ENCODE measurements at places on chromosomes 3 and 15.

DNA sequence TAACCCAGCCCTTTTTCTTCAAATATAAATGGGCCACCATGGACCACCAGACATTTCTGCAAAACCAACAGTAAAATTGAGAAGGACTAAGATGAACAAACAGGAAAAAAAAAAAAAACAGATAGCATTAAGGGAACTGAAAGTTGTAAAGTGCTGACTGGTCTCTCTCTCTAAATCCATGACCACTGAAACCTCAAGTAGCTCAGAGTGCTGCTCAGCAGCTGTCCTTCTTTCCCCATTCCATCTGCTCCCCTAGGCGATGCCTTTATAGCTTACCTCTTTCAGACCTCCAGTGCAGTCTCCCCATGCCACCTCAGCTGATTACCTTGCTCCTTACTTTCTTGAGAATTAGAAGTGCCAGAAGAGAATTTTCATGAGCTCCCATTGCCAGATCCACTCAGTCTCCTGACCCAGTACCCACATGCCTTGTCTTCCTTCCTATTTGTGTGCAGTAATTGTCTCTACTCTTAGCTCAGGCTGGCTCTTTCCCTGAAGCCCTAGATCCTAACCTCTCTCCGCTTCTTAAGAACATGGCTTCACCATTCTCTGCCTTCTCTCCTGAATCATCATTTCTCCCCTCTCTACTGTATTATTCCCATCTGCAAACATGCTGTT, 23.9 kb upstream of the XIRP1 start:
- no peak for DNase-seq

DNA sequence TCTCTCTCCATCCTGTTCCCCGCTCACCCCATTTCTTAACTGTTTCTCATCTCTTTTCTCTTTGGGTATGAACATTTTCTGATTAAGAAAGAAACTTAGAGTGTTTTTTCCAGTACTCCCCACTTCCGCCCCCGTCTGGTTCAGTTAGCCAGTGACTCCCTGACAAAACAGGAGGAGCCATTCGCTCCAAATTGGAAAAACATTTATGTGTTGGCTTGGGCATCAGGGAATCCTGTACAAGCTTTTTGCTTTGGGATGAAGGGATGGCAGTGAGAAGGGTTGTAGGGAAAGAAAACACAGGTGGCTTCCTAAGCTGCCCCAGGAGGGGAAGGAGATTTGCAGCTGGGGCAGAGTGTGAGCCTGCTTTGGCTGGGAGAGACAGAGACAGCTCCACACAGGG, 47.0 kb downstream of the BOC start:
- no peak for DNase-seq

DNA sequence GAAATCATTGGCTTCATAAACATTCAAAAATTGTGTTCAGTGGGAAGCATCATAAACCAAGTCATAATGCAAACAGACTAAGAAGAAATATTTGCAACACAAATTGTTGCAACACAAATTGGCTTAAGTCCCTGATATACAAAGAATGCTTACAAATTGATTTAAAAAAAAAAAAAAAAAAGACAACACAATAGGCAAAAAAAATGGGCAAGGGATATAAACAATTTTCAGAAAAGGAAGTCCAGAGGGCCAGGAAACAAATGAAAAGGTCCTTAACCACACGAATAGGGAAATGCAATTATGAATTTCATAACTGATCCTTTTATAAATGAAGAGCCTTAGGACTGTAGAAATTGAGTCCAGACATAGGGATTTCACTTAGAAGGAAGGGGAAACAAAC, 98.9 kb downstream of the LRRK1 start:
- peak; percentile 81 for DNase-seq

GRCh38 chr15:29034151-29034550, 148.4 kb downstream of the APBA2 start:
- no peak for DNase-seq

DNA sequence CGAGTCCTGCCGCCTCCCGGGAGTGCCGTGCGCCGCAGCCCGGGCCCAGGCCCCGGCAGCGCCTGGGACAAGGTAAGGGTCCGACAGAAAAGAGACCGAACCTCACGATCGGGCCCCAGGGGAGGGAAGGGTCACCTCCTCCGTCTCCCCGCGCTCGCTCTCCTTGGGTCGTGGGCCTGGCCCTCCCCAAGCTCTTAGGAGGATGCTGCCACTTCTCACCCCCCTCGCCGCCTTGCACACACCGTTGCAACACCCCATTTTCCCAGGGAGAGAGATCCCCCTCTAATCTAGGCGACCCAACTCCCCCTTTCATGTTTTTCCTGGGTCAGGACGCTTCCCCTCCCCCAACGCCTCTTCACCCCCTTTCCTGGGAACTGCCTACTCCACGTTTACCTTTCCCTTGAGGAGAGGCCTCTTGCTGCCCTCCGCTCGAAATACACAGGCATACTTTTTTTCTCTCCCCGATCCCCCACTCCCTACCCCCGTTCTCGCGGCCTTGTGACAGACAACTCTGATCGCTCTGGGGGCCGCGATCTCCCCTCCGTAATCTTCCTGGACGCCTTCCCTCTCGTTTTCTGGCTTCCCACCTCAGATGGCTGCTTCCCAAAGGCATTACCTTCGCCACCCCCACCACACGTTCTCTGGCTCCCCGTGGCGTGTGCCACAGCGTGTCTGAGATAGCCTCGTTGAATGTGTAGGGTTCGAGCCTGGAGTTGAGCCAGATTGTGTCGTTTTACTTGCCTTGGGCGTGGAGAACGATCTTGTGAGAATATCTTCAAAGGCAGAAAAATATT, 688 bp downstream of the SETD5 start:
- peak; percentile 39 for DNase-seq

Measured in amniotic epithelial cell (primary cell).